ENCODE measurements at places on chromosomes 1 and 21.
A peak's percentile ranks its signal among the peaks of the same experiment; 100 is the strongest.

- no peak for ATAC-seq
Observed at GRCh38 chr1:42240966-42241755, 76.6 kb upstream of the GUCA2A start.

DNA sequence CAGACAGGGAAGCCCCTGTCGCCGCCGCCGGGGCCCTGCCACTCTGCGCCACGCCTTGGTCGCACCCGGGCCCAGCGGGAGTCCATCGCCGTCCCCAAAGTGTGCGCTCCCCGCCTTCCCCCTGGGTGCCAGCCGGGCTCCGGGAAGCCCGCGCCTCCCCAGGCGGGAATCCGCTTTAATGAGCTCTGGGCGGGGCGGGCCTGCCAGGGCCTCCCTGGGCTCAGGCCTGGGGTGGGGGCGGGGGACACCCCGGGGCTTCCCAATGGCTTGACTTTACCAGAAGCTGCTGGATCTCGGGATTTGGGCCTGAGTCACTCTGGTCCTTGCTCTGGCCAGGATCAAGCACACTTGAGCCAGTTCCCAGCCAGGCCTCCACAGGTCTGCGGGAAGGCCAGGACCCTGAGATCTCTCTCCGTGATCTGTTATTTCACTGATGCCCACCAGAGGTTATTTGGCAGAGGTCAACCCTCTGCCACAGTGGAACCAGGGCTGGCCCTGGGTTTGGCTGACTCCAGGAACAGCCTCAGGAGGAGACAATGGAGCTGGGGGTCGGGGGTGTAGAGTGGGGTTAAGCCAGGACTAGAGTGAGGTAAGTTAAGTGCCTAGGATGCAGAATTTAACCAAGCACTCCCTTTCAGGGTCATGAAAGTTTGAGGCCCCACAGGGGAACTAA, 178.4 kb upstream of the EDN2 start:
- peak; percentile 28 for ATAC-seq

GRCh38 chr1:37434292-37435225, 39.8 kb upstream of the ZC3H12A start:
- ATAC-seq: peak; percentile 95

GRCh38 chr21:42563686-42564085, 50.0 kb downstream of the SLC37A1 start:
- no peak for ATAC-seq

GRCh38 chr1:231159202-231159962, 2.5 kb upstream of the TRIM67 start:
- no peak for ATAC-seq
